ENCODE measurements at places on chromosomes 3 and 15.
A peak's percentile ranks its signal among the peaks of the same experiment; 100 is the strongest.

DNA sequence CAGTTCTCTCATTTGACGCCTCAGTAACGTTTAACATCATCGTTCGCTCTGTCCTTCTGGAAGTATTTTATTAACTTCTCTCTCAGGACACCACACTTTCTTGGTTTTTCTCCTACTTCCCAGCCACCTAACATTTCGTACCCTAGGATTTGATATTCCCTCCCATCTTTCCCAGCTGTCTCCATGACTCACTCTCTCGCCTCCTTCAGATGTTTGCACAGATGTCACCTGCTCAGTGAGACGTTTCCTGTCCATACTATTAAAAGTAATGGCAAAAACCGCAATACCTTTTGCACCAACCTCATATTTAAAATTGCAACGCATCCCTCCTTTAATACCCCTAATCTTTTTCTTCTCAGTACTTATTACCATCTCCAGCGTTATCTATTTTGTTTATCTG, 62.1 kb upstream of the SPRED1 start:
- no peak for DNase-seq

- no peak for DNase-seq
Observed at GRCh38 chr15:34436126-34436955, 1.3 kb downstream of the GOLGA8A start.

GRCh38 chr3:179016979-179017670, 54.5 kb downstream of the ZMAT3 start:
- DNase-seq: no peak

DNA sequence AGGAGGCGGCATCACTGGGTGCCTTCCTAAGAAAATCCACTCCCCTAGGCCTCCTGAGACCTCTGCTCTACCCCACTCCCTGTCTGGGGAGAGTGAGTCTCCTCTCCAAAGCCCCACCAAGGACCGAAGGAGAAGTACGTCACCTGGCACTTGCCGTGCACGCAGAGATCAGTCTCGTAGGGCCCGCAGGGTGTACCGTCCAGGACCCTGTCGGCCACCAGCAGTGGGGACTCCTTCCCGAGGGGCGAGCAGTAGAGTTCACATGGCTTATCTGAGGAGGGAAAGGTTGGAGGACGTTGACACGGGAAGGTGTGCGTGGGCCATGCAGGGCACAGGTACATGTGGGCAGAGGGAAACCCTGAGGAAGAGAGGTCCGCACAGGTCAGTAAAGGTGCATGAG, 232.9 kb downstream of the ADAMTS17 start:
- no peak for DNase-seq

DNA sequence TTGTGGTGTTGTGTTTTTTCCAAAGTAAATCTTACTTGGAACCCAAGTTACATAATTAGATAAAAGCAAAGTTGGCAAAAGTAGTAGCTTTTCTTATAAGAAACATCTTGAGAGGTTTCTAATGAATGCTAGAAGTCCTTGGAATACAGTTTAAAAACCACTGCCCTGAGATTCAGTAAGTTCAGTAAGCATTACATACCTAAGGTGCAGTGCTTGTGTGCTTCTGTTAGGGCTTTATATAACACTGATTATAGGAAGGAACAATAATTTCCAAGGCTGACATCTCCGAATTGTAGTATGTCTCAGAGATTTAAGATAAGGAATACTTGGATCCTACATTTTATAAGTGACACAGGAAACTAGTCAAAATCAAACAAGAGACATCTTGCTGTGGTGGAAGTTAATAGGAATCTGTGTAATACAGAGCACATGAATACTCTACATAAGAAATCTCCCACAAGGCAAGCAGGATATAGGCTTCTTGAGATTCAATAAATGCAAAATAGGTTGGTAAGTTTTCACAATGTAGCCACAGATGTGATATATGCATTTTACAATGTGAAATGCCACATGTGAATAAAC, 268.2 kb downstream of the LSAMP start:
- DNase-seq: no peak

DNA sequence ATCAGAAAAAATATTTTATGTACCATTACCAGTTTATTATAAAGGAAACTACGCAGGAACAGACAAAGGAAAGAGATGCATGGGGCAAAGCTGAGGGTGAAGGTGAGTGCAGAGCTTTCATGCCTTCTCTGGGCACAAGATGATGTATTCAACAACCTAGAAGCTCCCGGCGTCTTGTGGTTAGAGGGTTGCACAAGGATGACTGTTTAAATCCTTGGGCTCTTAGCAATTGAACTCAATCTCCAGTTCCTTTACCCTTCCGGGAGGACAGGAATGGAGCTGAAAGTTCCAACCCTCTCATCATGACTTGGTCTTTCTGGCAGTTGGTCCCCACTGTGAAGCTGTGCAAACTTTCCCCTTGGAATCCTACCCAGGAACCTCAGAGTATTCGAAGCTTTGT, 542.0 kb downstream of the EPHA3 start:
- no peak for DNase-seq

DNA sequence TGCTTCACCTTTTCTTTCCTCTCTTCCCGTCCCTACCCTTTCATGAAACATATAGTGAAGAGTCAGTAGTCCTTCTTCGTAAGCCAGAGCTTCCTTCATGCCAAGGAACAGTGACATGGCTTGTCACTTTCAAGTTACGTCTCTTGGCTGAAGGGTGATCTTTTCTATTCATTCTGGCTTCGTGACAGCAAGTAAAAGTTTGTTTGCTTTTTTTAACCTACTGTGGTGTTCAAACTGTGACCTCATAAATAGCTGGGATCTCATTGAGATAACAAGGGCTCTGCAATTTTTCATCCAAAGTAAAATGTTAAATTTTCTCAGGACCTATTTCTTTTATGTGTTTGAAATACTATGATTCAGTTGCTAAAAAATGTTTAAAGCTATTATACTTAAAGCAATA, 10.5 kb downstream of the CDIN1 start:
- no peak for DNase-seq

DNA sequence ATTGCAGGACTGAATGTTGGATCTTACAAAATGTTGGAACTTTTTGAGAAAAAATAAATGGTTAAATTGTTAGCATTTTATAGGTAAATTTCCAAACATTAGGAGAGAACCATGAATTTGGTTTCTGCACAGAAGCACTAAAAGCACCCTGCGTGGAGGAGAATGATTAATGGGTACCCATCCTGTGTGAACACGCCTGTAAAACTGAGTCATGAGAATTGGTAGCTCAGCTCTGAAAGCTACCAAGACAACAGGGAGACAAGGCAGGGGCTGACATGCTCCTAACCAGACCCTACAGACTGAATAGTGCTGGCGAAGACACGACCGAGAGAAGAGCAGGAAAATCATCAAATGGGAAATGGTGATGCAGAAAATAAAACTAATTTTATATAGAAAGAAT, 32.4 kb upstream of the MTMR10 start:
- DNase-seq: no peak

GRCh38 chr15:74725845-74726773, 781 bp upstream of the CYP1A1 start:
- DNase-seq: peak; percentile 40

DNA sequence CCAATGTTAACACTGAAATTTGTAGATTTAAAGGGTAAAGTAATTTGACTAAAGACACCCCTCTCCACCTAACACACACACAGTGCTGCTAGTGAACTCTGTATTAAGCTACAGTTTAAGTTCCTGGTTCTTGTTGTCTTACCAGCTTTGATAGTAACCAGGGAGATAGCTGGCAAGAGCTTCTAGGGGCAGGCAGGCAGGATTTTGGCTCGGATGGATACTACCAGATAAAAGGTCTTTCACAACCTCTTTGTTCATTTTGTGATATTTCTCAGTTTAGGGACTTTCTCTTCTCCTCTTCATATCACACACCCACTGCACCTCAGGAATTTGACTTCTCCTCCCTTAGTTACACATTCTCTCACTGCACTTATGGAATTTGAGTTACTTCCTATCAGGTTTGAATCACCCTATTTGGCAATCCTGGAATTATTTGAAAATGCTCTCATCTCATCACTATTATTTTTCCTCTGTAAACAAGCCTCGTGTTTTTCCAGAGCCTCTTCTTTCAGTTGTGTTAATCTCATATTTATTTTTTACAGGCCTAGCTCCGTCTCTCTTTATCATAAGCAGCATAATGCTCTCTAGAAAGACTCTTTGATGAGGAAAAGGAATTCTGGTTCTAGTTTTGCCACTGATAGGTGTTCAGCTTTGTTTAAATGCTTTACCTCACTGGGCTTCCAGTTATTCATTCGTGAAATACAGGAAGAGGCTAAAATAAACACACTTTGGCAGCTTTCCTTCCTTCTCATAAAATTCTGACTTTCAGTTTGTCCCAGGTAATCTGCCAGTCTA, 23.0 kb upstream of the CLDN1 start:
- DNase-seq: no peak

- DNase-seq: no peak
Observed at GRCh38 chr15:85149465-85150129, 167.9 kb downstream of the PDE8A start.

GRCh38 chr3:186198442-186198841, 89.6 kb upstream of the ETV5 start:
- no peak for DNase-seq

- DNase-seq: no peak
Observed at GRCh38 chr3:30084316-30084715, 522.1 kb upstream of the TGFBR2 start.

DNA sequence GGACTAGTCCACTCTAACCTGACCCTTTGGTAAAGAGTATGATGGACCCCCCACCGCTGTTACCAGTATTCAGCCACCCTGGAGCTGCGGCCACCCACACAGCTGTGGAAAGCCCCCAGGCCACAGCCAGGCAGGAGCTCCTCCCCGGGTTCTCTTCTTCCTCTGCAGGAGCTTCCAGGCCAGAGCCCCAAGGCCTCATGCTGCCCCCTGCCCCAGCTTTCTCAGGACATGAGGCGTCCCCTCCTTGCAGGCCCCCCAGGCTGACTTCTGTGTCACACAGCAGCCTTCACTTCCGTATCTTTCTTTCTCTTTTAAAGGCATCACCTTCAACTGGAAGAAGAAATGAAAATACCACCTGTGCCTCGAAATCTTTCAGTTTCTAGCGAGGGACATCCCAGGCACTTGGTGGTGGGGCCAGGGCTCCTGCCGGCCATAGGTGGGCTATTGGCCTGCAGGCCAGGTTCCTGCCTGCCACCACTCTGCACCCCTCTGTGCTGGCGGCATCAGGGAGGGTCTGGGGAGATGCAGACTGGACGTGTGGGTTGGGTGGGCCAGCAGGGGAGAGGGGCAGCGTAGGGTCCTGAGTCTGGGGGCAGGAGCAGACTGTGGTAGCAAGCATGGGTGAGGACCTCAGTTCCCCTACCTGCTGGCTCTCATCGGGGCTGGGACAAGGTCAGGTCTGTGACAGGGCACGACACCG, 19.9 kb downstream of the KLF13 start:
- DNase-seq: no peak

- DNase-seq: no peak
Observed at GRCh38 chr15:64630396-64631107, 144.8 kb downstream of the RBPMS2 start.

DNA sequence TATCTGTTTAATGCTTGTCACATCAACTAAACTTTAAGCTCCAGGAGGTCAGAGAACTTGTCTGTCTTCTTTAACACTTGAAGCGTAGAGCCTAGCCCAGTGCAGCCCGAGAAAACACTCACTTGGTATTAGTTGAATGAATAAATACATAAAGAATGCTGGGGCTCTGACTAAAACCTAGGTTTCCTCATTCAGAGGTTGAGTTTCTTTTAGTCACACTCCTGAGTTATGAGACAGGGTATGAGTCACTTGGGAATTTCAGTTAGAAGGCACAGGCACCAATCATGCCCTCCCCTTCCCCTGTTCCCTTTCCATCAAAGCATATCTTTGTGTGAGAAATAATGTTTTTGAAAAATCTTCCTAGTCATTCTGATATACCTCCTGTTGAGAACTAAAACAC, 589.8 kb upstream of the DPPA4 start:
- peak; percentile 4 for DNase-seq

GRCh38 chr3:151912028-151912427, 38.6 kb downstream of the SUCNR1 start:
- DNase-seq: no peak

- no peak for DNase-seq
Observed at GRCh38 chr15:87245592-87245991, 1010.9 kb downstream of the NTRK3 start.

- DNase-seq: no peak
Observed at GRCh38 chr3:62446337-62446940, 73.1 kb upstream of the FEZF2 start.

DNA sequence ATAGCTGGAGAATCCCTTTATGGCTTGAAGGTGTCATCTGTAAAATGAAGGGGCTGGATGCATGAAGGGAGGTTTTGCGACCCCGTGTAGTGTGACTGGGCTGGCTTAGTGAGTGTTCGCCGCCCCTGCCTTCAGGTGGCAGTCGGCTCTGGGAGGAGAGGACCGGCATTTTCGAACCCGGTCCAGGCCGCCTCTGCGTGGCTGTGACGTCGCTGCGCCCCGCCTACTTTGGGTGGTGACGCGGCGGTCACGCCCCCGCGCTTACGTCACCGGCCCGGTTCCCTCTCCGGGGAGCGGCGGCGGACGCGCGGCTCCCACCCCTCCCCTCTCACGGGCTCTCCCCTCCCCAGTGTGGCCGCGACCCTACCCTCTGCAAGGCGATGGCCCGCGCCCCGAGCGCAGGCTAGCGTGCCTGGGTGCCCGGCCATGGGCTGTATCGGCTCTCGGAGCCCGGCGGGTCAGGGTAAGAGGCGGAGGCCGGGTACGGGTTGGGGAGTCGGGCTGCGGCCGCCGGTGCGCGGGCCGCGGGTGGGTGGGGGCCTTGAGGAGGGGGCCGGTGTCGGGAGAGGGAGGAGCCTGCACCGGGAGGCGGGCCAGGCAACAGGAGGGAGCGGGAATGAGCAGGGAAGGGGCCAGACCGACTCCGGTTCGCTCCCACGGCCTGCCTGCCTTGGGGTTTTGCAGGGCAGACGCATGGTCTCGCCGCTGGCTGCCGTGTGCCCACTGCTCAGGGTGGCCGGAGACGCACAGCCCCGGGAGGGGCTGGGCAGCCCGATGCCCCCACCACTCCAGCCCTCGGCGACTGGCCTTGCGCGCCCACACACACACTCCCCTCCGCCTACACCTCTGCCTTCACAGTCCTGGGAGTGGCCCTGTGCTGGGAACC, 1.5 kb upstream of the FAM131A start:
- DNase-seq: peak; percentile 85

- DNase-seq: no peak
Observed at GRCh38 chr15:72242775-72243370, 11.9 kb upstream of the PKM start.

GRCh38 chr3:187902936-187903335, 157.7 kb upstream of the BCL6 start:
- DNase-seq: no peak

GRCh38 chr3:196514913-196515621, at the start of gene SMCO1:
SMCO1 (minus strand) TSS chr3:196515346; CDS start chr3:196515209, 137 bp downstream.
- no peak for DNase-seq

GRCh38 chr3:156776031-156776430, 50.1 kb upstream of the LEKR1 start:
- no peak for DNase-seq

All from activated CD4-positive, alpha-beta T cell treated with anti-CD3 and anti-CD28 coated beads, Interleukin-2, amount 50 U/mL, for 24 hours (primary cell).